Hematopoietic multipotent progenitor cell treated with erythropoietin and hydrocortisone succinate and interleukin-3 and kit ligand, for 6 days (in vitro differentiated cells): ENCODE measurements at places on chromosomes 1 and 21.
A peak's percentile ranks its signal among the peaks of the same experiment; 100 is the strongest.

DNA sequence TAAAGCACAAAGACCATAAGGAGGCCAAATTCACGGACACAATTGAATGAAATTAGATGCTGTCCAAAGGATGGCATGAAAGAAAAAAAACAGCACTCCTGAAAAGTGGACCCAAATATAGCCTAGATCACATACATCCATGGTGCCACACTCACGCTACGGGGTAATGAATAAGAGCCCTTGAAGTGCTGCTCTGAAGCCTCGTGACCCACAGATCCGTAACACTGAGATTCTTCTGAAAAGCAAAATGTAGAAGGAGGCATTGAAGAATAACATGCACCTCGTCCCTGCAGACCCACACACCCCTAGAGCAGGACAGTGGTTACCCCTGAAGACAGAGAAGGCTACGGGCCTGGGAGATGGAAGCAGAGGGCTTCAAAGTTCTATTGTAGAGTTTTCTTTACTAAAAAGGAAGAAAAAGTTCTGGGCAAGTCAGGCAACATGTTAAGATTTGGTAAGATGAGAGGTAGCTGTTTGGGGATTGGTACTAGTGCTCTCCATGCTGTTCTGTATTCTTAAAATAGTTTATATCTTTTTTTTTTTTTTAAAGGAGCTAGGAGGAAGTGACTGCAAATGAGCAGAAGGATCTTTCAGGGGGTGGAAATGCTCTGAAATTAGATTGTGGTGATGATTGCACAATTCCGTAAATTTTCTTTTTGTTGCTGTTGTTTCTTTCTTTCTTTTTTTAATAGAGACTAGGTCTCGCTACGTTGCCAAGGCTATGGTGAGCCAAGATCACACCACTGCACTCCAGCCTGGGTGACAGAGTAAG lies 4.1 kb upstream of the ITGB2 start:
- peak; percentile 55 for DNase-seq

GRCh38 chr1:184672013-184672726 lies 82.5 kb downstream of the EDEM3 start:
- DNase-seq: no peak

DNA sequence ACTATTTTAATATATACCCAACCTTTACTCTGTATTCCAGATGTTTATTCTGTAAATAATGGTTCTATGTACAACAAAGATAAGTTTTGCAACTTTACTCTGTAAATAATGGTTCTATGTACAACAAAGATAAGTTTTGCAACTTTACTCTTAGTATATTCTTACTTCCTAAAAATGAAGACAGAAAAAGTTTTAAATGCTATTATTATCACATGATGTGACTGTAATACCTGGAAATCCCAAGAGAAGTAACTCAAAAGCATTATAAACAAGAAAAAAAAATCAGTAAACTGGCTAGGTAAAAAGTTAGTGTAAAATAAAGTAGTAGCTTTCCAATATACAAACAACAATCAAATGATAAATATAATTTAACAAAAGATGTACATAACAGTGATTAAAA lies 18.5 kb upstream of the EXO1 start:
- DNase-seq: no peak

DNA sequence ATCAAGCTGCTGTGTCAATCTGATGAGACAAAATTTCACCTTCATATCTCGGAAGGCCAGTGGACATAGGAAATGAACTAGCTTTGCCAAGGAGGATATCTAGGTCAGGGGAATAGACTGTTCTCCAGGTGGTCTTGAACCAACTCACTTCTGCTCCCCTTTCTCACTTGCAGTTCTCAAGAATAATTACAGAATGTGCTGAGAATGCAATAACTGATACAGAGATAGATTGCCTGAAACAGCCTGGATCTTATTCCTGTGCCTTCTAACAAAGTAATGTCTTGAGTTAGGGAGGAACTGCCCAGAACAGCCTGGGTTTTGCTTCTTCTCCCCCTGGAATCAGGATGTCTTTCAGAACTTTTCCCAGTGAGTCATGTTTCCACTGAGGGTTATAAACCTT lies 636.7 kb downstream of the KCNT2 start:
- DNase-seq: no peak

DNA sequence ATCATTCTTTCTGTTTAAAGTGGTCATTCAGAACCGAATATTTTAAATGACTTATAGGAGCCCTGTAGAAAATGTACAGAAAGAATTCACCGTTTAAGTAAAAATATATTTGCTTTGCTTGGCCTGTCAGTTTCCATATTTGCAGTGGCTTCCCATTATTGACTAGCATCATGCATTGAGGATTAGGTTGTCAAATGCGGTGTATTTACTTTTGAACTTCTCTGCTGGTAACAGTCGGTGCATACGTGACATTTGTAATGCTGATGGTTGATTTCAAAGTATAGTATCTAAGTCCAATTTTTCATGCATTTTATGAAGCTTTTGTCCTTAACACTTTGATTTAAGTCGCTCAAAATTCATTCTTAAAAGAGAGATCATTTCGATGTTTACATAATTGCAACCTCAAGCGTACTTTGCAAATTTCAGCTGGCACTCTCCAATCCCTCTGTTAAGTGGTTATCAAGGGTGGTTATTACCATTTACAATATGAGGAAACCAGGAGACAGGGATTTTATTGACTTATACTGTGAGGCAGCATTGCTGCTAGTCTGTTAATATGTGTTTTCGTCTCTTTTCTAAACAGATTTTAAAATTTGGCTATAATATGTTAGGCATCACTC lies 201.6 kb downstream of the SDCCAG8 start:
- DNase-seq: no peak

DNA sequence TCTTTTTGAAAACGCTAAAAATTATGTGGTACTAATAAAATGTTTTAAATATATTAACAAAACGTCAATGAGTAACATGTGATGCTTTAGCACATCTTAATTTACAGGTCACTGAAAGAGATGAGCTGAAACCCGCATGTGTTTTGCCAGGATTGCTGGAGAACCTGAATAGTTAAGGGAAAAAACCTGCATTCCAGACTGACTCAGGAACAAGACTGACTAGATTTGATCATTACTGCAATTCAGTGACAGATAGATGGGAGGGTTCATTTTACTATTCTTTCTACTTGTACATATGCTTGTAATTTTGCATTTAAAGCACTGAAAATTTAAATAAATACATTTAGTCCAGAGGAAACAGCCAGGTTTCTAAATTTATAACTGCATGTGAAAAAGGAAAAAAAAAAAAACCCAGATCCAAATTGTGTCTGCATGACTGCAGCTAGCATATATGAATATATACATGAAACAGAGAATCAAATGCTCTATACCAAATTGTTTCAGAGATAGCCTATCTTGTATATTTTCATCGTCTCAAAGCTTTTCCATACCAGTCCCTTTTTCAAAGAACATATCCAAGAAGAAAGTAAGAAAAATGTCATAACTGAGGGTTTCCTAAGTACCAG lies 71.7 kb downstream of the APP start:
- DNase-seq: no peak

- DNase-seq: peak; percentile 68
These were observed 7.1 kb downstream of the CHRNB2 start for GRCh38 chr1:154574716-154575115.

DNA sequence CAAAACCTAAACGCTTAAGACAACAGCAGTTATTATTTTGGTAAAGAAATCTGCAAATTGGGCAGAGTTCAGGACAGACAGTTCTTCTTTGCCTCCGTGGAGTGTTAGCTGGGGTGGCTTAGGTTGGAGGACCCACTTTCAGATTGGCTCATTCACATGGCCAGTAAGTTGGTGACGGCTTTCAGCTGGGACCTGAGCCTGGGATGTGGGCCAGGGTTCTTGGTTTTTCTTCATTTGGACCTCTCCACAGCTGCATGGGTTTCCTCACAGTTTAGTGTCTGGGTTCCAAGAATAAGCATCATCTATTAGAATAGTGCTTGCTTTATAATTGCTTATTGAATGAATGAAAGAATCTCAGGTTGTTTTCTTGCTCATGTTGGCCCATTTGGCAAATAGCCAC lies 72.2 kb downstream of the ATF6 start:
- no peak for DNase-seq

- no peak for DNase-seq
These were observed 432 bp downstream of the EPHB2 start for GRCh38 chr1:22711071-22711470.

DNA sequence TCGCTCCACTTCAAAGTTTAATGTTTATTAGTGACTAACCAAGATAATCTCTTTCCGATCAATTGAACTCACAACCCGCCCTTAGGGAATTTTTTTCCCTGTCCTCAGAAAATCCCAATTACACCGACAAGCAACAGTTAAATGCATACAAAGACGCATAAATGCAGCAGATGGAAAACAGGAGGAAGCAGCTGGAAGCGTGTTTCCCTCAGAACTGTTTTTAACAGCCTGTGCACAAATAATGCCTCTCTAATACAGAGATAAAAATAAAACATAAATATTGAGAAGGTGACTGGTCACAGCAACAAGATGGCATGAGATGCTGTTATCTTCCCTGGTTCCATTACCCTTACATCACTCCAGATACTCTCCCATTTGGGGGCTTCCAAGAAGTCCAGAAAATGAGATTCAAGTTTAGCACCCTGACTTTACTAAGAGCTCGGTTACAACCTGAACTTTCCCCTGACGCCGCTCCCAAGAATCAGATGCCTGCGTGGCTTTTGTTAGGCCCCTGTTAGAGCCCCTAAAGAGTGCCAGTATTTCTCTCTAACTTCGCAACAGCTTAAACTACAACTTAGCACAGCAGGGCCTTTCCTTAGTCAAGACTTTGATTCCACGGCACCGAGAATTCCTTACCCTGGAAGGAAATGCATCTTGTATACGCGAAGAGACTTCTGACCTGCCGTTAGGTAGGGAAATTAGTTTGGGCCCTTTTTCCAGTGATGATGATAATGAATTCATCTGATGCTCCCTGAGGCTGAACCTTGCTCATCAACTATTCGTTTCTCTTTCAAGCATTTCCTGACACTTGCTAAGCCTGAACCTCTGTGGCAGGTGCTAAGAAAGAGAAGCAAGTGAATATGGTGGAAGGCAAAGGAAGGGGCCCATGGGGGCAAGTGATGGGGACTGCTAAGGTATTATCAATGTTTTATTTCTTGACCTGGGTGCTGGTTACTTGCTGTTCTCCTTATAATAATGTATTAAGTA lies 137.7 kb upstream of the SMYD2 start:
- no peak for DNase-seq

GRCh38 chr21:34992180-34992579 lies 56.9 kb downstream of the RUNX1 start:
- no peak for DNase-seq

- no peak for DNase-seq
These were observed 12.1 kb downstream of the BLACAT1 start for GRCh38 chr1:205443585-205444299.

- no peak for DNase-seq
These were observed 24.3 kb downstream of the IL10RB start for GRCh38 chr21:33290441-33290840.

- no peak for DNase-seq
These were observed 212.5 kb upstream of the MAP1LC3C start for GRCh38 chr1:242211254-242212022.

- DNase-seq: peak; percentile 43
These were observed 94.7 kb upstream of the TARDBP start for GRCh38 chr1:10917513-10918454.

DNA sequence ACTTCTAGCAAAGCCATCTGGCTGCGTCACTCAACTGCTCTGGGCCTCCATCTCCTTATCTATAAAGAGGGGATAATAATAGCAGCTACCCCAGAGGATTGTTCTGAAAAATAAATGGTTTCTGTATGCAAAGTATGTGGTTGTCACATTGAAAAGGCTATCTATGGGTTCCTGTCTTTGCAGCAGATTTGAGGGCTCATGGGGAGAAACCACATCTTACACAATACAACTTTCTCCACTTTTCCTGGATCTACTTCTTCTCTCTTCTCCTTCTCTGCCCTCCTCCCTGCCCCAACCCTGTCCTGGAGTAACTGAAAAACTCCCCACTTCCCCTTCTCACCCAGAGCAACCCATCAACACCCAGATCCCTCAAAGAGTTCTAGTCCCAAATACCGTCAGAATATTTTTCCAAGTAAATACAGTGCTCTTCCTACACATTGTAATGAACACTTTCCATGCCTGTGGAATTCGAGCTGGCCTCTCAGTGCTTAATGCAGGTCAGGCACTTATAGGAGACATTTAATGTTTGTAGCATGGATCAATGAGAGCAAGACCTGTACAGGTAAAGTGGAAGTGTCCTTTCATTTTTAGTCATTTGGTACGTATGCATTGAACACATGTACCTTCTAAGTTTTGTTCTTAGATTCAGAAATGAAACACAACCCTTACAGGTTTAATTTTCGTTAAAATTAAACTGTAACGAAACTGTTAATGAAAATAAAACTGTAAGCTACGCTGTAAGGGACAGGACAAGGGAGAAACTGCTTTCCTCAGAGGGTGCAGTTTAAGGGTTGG lies 131.9 kb downstream of the AK5 start:
- peak; percentile 42 for DNase-seq

DNA sequence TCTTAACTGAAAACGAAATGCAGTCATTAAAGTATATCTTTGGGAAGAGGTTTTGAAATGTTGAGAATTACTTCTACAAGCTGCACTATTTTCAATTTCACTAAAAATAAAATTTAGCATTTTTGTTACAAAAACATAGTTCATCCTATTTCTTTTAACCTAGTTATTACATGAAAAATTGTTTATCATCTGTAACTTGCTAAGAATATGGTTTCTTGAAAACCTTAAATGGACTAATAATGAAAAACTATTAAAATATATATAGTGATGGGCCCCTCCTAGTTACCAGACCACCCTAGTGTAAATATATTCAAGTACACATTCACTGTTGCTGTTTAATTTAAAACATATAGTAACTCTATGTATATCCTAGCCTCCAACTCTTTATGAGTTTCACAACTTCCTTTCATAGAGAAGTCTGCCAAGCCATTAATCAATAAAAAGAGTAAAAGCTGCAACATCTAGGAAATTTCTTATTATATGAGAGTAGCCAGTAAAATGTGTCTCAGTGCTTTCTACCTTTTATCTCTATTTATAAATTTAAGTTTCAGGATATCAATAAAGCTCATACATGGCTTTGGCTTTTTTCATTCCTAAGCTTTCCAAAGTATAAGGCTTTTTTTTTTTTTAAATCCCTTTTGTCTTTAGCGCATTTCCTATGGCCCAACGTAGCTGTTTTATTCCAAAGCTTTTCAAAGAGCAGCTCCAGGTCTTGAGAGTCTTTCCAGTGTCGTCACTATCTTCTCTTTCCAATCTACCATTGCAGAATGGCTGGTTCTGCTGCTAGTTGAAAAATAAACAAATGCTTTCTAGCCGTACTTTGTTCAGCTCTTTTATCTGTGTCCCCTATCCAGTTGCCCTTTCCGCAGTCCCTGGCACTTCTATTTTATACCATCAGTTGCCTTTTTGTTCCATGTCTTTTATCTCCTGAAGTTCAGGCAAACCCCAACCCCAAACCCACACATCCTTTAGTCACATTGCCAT lies 6.5 kb downstream of the IRF2BP2 start:
- peak; percentile 92 for DNase-seq

DNA sequence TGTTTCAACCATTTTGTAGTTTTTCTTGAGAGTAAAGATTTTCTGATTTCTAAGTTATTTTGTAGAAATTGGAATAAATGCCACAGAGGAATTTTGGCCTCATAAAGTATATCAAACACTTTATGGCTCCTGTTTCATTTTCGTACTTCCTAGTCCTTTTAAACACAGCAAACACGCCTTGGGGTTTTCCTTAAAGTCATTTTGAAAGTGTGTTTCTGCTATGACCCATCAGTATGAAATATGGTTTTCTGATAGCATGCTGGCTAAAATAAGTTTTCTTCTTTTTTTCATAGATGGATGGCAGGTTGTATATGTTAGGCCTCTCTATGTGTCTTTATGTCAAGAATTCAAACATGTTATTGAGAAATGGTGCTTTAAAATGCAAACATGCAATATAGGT lies 940.1 kb upstream of the TMPRSS15 start:
- DNase-seq: no peak
